ENCODE measurements at places on chromosomes 16 and 17.

DNA sequence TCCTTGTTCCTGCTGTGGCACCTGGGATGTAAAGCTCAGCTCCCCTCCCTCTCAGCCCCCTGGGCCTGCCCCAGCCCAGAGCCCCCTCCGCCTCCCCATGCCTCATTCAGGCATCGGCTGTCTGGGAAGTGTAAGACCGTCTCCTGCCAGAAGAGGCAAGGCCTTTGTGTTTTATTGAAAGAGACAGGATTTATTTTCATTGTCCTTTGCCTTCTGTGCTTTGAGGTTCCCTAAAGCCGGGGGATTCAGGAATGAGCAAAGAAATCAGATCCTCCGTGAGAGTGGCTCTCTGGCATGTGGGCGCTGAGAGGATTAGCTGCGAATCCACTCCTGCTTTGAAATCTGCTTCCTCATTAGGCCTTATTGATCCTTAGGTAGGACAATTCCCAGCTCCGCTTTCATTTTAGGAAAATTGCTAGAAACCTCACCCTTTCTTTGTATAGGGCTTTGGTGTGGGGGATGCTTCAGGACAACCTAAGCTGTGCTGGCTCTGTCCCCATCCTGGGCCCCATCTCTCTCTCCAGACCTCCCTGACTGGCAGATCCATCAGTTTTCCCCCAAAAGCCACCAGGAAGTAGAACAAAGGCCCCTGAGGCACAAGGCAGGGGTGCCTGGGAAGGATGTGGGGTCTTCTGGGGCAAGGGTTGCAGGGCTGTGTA is 211.5 kb upstream of the TNRC6C start:
- DNase-seq = no peak

GRCh38 chr16:11310997-11311561 is 29.9 kb upstream of the PRM1 start:
- DNase-seq = no peak

DNA sequence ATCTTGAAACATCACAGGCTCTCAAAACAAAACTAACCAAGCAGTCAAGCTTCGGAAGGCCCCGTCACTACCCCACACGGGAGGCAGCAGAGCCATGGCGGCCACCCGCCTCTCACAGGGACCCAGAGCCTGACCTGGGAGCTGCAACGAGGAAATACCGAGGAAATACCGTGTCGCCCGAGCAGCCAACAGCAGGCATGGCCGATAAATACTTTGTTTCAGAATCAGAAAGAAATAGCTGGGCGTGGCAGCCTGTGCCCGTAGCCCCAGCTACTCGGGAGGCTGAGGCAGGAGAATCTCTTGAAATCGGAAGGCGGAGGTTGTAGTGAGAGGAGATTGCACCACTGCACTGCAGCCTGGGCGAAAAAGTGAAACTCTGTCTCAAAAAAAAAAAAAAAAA is 6.9 kb downstream of the LMF1 start:
- DNase-seq = no peak

DNA sequence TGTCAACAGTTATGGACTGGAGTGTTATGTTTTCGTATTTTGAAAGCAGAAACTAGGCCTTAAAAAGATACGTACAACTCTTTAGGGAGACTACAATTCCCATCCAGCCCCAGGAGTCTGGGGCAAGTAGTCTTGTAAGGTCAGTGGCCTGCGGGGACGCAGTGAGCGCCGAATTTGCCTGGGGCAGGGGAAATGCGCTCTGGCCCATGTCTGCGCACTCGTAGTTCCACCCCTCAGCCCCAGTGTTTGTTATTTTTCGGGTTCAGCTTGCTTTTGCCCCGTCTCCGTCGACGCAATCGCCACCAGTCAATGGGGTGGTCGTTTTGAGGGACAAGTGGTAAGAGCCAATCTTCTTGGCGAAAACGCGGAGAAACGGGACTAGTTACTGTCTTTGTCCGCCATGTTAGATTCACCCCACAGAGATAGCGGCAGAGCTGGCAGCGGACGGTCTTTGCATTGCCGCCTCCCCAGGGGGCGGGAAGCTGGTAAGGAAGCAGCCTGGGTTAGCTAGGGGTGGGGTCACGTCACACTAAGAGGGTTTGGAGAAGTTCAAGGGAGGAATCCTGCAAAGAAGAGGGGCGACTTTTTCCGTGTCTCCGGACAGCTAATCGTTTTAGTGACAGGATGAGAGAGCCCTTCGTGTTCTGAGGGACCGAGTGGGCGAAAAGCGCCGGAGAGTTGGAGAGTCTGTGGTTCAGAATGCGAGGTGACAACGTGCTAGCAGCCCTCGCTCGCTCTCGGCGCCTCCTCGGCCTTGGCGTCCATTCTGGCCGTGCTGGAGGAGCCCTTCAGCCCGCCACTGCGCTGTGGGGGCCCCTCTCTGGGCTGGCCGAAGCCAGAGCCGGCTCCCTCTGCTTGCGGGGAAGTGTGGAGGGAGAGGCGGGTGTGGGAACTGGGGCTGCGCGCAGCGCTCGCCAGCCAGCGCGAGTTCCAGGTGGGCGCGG is 1.1 kb upstream of the BRCA1 start:
- no peak for DNase-seq

GRCh38 chr16:26983426-26983825 is 83.3 kb upstream of the C16orf82 start:
- DNase-seq = no peak

- DNase-seq = no peak
These were observed 23.6 kb upstream of the USP22 start for GRCh38 chr17:21066394-21066793.

DNA sequence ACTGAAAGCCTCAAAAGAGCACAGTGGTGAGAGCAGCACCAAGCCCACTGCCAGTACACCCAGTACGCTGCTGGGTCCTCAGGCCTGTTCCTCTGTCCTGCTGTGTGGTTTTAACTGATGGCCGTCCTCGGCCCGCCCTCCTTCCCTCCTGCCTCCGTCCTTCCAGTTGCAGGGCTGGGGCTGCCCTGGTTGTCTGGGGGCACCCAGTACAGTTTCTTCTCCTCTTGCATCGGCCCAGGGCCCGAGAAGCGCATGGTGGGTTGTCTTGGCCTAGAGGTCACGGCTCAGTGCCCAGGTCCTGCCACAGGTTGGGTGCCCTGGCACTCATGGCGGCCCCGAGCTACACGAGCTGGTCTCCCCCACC is 70.8 kb upstream of the KCTD5 start:
- no peak for DNase-seq

Measured in neural crest cell (in vitro differentiated cells).